ENCODE measurements at places on chromosomes 5 and 9. TPM values are rescaled to one million over a fixed set of nuclear protein-coding genes. Genes with fewer than 3 reads are reported as not detected.

Gene SOHLH1
- not detected for total RNA-seq

Gene SPATA9
- total RNA-seq: not detected

Gene TMC1
- not detected for total RNA-seq

Gene NUTM2G
- not detected for total RNA-seq

- no peak for DNase-seq
These were observed 70.8 kb upstream of the UNC5A start for GRCh38 chr5:176739461-176740051.

DNA sequence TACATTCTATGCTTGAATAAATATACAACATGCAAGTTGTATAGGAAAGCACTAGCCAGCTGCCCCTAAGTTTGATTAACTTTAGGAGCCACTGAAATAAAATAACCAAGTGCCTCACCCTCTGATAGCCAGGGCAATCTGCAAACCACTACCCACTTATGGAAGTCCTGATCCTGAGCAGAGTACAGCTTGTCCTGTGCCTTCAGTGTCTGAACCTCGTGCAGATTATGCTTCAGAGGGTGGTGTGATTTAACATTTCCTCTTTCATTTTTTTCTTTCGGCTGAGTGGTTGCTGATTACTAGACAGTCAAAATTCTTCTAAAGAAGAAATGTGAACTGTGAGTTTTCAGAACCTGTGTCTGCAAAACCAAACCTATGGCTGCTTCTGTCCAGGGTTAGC is 327.7 kb downstream of the PIK3R1 start:
- DNase-seq: no peak

- DNase-seq: no peak
These were observed 640.4 kb upstream of the CDH10 start for GRCh38 chr5:25285136-25285535.

DNA sequence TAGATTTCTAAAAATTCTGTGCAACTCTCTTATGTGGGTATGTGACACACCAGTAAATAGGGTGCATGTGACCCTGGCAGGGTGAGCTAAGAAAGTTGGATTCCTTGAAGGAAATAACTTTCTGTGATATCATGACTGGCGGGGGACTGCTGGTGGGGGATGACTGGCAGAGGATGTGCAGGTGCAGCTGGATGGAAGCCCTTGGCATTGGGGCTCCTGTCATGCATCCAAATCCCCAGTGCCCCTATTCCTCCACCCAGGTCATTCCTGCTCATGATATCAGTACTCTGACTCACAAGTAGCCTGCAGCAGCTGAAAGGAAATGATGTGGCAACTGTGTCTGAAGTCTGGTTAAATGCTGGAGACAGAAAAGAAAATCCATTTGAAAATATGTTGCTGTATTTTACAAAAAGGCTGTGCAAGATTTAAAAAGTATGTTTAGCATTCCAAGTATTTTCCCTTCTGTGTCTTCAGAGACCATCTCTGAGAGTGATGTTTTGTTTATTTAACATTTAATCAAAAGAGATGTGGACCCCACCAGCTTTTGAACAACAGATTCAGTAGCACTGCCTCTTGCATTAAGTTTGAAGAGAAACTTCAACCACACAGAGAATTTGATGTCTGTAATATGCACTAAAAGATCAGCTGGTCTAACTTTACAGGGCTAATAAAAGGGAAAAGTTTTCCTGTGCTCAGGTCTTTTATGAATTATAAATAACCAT is 17.9 kb upstream of the ZSWIM6 start:
- no peak for DNase-seq

- DNase-seq: no peak
These were observed 142.7 kb downstream of the CACNA1B start for GRCh38 chr9:138020120-138020794.

GRCh38 chr9:114238891-114239875 is 83.7 kb upstream of the ORM1 start:
- no peak for DNase-seq

- DNase-seq: no peak
These were observed 101.7 kb downstream of the ARRDC3 start for GRCh38 chr5:91281401-91281800.

- peak; percentile 75 for DNase-seq
These were observed 1.1 kb downstream of the PTGER4 start for GRCh38 chr5:40680741-40681362.

- no peak for DNase-seq
These were observed 690.4 kb downstream of the SLCO4C1 start for GRCh38 chr5:101605700-101606099.

DNA sequence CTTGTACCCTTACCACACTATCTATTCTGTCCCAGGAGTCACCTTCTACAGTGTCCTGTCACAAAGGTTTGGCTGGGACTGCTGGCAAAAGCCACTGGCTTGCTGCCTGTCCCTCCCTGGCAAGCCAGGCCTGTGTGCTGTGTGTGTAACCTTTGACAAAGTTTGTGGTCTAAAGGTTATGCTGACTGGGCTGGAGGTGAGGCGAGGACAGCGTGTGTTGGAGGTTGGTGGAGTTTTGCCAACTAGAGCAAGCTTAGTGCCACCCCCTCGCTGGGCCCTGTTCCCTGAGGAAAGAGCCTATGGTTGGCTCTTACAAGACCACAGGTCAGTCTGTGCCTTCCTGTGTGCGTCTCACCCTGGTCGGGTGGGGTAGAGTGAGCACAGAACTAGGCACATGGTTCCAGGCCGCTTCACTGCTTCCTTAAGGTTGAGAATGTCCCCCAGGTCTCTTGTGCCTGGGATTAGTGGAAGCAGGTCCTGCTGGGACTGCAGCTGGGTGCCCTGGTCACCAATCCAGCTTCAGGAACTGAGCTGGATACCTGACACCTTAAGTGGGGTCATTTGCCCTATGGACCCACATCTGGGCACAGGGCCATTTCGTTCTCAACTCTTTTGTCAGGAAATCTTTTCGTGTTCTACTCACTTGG is 152.2 kb downstream of the GADD45G start:
- no peak for DNase-seq

DNA sequence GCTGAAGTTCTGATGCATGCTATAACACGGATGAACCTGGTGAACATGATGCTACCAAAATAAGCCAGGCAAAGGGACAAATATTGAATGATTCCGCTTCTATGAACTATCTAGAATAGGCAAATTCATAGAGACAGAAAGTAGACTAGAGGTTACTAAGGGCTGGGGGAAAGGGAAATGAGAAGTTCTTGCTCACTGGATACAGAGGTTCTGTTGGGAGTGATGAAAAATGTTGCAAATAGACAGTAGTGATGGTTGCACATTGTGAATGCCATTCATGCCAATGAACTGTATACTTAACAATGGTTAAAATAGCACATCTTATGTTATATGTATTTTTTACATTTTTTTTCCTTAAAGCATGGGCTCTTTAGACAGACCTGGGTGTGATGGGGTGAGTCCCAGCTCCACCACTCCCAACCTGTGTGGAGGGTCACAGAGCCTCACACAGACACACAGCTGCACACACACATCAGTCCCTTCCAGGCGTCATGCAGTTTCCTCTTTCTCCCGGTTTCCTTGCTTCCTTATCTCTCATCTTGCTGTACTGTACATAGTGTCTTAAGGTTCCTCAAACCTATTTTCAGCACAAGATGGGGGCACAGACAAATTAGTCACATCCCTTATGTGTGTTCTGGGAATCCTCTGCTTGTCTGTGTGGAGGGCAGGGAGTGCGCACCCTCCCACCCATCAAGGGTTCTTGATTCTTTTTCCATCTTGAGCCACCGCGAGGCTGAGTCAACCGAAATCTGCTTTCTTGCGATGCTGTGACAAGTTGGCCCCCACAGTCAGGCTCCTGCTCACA is 192.9 kb downstream of the CRB2 start:
- DNase-seq: no peak

- DNase-seq: no peak
These were observed 166.0 kb downstream of the ADAMTS12 start for GRCh38 chr5:33725806-33726205.

- DNase-seq: no peak
These were observed 1.9 kb upstream of the ARSI start for GRCh38 chr5:150304481-150305081.

GRCh38 chr5:6082685-6083084 is 295.7 kb downstream of the MED10 start:
- DNase-seq: no peak

GRCh38 chr5:143826951-143827444 is 15.0 kb downstream of the HMHB1 start:
- no peak for DNase-seq

DNA sequence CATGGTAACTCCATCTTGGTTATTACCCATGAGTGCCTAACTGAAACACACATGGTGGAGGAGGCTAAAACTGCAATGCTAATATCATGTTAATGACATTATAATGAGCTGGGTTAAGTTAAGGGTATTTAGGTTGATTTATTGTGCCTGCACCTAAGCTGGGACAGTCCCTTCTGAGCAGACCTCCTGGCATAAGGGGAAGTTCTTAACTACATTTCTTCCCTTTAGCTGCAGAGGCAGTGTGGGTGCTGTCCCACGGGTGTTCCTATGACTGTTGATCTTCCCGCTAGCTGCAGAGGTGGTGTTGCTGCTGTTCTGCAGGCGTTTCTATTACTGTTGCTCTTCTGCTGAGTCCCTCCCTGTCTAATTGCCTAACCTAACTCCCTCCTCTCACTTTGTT is 183.9 kb downstream of the LURAP1L start:
- DNase-seq: no peak

GRCh38 chr5:99000876-99001275 is 72.1 kb upstream of the CHD1 start:
- no peak for DNase-seq
